ENCODE measurements at places on chromosomes 13 and 19.

- no peak for DNase-seq
Observed at GRCh38 chr13:112750570-112750969, 60.7 kb downstream of the ATP11A start.

GRCh38 chr19:36573895-36574720, 1.0 kb upstream of the ZNF529 start:
- DNase-seq: no peak

GRCh38 chr13:51822106-51822815, 18.3 kb upstream of the DHRS12 start:
- DNase-seq: no peak

- no peak for DNase-seq
Observed at GRCh38 chr13:75804054-75804453, 167.9 kb downstream of the LMO7 start.
